Heart right ventricle (tissue), 16 donors: ENCODE measurements at places on chromosomes 7 and 10. TPM values are rescaled to one million over a fixed set of nuclear protein-coding genes. Genes with fewer than 3 reads are reported as not detected.

DNA sequence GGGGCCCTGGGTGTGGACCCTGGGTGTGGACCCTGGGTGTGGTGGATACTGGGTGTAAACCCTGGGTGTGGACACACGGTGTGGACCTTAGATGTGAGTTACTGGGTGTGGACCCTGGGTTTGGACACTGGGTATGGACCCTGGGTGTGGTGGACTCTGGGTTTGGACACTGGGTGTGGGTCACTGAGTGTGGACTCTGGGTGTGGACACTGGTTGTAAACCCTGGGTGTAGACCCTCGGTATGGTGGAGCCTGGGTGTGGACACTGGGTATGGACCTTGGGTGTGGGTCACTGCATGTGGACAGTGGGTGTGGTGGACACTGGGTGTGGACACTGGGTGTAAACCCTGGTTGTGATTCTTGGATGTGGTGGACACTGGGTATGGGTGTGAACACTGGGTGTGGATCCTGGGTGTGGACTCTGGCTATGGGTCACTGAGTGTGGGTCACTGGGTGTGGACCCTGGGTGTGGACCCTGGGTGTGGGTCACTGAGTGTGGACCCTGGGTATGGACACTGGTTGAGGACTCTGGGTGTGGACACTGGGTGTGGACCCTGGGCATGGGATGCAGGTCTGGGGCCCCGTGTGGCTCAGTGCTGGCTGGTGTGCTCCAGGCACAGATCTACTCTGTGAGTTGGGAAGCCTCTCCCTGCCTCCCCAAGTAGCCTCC is 356.2 kb downstream of the GLRX3 start:
- no peak for DNase-seq

DNA sequence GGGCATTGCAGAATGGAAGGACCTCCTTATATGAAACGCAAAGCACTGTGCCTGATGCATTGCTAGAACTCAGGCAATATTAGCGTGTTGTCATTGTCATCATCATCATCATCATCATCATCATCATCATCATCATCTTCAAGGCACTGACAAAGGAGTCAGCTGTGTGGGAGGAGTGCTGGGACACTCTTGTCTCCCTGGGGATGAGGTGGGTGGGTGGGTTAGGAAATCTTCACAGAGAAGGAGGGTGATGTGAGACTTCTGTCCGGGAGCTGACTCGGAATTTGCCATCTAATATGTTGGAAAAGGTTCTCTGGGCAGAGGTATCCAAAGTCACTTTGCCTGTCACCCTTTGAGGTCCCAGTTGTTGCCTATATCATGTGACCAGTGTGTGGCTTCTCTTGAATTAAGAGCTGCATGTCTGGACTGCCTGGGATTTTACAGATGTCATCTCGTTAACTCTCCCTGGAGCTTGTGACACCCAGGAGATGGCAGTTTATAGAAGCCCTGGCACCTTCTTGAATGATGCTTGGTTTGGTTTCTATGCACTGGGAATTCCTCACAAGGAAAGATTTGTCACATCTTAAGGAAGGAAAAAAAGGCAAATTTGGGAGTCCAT is 7.1 kb downstream of the HTRA1 start:
- DNase-seq: no peak

DNA sequence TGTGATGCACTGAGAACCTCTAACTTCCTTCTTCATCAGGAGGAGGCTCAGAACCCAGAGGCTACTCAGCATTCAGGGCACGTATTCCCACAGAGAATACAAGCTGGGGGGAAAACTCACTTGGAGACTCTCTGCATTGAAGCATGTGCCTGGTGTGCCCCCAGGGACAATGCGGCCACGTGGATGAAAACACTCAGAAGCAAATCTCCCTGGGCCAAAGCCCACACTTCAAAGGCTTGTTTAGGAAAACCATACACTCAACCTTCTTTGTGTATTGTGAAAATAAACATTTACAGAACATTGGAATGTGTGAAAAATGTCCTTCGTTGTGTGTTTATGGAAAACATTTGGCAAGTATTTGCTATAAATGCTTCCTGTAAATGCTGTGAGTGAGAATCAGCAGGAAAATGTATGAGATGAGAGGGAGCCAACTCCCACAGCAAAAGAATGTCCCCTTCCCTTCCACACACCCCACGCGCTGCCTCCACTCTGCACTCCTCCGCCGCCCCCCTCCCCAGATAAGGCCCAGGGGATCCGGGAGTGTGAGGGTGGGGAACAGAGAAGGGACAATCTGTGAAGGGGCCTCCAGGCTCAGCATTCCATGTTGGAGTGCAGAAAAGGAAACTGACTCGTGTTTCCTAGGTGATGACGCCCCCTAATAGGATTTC is 339.5 kb downstream of the ELMO1 start:
- DNase-seq: no peak

GRCh38 chr10:1382711-1383110 is 326.5 kb downstream of the WDR37 start:
- no peak for DNase-seq

GRCh38 chr10:48247680-48248079 is 26.8 kb downstream of the FRMPD2 start:
- no peak for DNase-seq

- no peak for DNase-seq
These were observed 32.6 kb downstream of the HHEX start for GRCh38 chr10:92722349-92722748.

GRCh38 chr7:138892006-138892630 is 89.1 kb downstream of the KIAA1549 start:
- DNase-seq: no peak

- no peak for DNase-seq
These were observed 129.4 kb upstream of the SAMD8 start for GRCh38 chr10:74981831-74982633.

DNA sequence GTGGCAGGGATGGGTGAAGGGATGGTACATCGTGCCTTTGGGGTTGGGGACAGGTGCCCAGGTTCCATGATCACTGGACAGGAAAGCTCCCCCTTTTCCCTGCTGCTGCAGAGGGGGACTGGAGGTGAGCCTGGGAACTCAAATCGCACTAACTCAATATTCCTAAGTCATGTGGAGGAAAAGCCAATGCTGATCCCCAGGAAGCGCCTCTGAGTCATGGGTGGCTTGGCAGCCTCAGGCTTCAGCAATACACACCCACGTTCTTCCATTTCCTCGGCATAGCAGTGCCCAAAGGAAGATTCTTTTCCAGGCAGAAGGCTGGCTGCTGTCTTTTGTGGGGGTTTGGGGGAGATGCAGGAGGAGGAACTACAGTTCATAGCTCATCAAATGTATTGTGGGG is 165.8 kb downstream of the CCDC3 start:
- DNase-seq: no peak

DNA sequence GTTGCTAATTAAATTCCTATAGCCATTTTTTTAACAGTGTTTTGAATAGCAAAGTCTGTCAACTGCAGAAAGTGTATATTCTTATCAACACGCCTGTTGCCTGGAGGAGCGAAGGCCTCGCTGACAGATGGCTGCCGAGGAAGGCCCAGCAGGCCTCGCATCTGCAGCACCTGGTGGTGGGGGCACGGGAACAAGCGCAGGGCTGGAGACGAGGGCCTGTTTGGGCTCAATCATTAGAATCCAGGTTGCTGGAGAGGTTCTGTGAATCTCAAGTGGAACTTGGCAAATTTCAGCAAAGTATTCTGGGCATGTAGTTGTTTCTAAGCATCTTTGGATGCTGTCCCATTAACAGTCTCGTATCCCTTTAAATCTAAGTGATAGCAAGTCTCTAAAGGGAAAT is 66.1 kb upstream of the FAM204A start:
- DNase-seq: no peak

DNA sequence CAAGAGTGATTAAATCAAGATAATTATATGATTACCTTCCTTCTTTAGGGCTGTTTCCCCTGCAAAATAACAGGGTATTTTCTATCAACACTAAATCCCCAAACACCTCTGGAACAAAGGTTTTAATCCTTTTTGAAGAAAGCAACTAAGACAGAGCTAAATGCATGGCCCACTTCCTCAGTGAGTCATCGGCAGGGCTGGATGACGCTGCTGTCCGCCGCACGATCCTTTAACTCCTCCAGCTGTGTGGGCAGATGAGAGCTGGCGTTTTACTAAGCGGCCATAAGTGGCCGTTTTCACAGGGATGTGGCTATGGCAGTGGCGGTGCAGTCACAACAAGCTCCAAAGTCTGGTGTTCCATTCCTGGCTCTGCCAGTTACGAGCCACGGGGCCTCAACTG is 76.0 kb upstream of the C1QL3 start:
- no peak for DNase-seq

DNA sequence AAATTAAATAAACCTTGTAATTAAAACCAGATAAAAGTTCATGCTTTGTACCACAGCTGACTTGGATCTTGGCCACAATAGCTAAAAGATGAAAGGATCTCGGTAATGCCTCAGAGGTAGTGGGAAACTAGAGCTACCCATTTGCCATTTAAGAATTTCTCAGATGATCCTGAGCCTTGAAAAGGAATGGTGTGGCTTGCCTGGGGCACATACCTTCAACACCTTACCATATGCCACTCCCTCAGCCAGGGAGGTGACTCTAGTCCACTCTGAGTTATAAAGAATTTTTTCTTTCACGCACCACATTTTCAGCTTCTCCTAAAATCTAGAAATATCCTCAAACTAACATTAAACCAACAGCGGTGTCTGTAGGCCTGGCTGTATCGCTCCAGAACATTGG is 516.3 kb upstream of the TEX47 start:
- DNase-seq: no peak

- no peak for DNase-seq
These were observed 116.5 kb downstream of the SPDYE5 start for GRCh38 chr7:75608451-75609122.

GRCh38 chr10:4514445-4515108 is 311.4 kb upstream of the AKR1E2 start:
- DNase-seq: peak; percentile 77

- DNase-seq: no peak
These were observed 22.6 kb upstream of the CNPY1 start for GRCh38 chr7:155568842-155569494.

GRCh38 chr7:107506674-107507339 is 37.0 kb downstream of the GPR22 start:
- DNase-seq: no peak

DNA sequence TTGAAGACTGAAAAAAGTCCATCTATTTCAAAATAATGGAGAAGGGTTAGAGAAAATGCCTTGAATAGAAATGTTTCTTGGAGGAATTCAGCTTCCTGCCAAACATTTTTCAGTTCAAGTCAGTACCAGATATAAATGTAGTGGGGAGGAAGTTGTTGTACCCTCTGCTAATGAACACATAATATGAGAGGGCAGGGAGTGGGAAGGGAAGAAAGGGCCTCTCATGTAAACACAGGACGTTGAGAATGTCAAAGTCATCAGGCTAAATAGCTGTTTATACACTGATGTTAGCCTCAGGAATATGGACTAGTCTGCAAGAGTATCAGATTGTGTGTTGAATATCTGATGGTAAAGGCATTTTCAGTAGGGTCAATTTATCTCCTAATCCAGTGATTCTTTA is 37.0 kb downstream of the GPR37 start:
- no peak for DNase-seq

- no peak for DNase-seq
These were observed 45.7 kb downstream of the VAX1 start for GRCh38 chr10:117092386-117092785.

DNA sequence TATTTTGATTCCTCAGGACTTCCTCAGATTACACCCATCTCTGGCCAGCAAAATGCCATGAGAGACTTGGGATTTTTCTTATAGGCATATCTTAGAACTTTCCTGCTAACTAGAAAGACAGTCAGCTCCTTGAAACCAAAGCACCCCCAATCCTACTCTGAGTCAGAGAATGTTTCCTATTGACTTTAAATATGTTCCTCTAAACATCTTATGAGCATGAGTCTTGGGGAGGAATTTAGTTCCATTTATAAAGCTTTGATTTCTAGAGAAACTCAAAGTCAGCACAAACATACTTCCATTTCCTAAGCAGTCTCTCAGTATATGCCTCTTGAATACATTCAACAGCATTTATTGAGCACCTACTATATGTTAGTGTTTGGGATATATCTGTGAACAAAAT is 128.5 kb downstream of the INHBA start:
- DNase-seq: no peak

- DNase-seq: no peak
These were observed 105.6 kb downstream of the CDK6 start for GRCh38 chr7:92730808-92731207.

DNA sequence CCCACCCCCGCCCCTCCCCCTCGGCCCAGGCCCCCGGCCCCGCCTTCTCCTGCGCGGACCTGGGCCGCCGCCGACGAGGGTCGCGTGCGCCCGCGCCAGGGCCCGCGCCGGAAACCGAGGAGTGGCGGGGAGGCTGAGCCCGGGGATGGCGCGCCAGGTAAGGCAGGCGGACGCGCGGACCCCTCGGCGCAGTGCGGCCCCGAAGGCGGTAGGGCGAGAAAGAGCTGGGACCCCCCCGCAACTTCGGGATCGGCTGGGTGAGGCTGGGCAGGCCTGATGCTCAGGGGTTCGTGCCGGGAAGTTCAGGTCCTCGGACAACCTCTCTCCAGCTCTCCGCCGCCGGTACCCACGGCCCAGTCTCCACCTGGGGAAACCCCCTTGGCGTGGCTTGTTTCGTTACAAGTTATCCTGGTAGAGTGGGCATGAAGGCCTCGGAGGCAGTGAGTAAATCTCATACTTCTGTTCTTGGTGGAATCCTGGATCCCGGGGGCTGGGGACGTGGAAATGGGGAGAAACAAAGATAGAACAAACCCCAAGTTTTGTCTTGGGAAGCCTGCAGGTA is 58.4 kb downstream of the ZNF467 start:
- DNase-seq: no peak

GRCh38 chr7:83162402-83163256 is at the start of gene PCLO:
Gene PCLO (minus strand): TSS chr7:83162884. CDS start chr7:83162592, 292 bp downstream.
- peak; percentile 47 for DNase-seq

GRCh38 chr10:3068201-3068967 is 1.0 kb downstream of the PFKP start:
- peak; percentile 71 for DNase-seq

SFMBT2 gene
- 9.1 TPM for total RNA-seq

AEBP1 gene
- total RNA-seq: 31.3 TPM

FAM25G gene
- not detected for total RNA-seq

ATOH7 gene
- total RNA-seq: not detected

DLG5 gene
- total RNA-seq: 11.9 TPM

INHBA gene
- 6.6 TPM for total RNA-seq

SLC39A12 gene
- total RNA-seq: not detected

HERC4 gene
- 23.3 TPM for total RNA-seq

CYP3A7 gene
- total RNA-seq: not detected

FAM241B gene
- total RNA-seq: 9.0 TPM

HOXA9 gene
- total RNA-seq: not detected

GTF2IRD2 gene
- total RNA-seq: 26.1 TPM
